Endothelial cell of umbilical vein (primary cell): ENCODE measurements at places on chromosomes 16 and 17.

- H3K36me3 ChIP-seq = no peaks in the 10 kb centered on the region
- H3K4me1 ChIP-seq = peaks cover 3% of the 10 kb centered on the region
- H3K27me3 ChIP-seq = peaks cover 95% of the 10 kb centered on the region
- no peak overlapping the region for H3K4me3 ChIP-seq
- no peak for DNase-seq
Observed at GRCh38 chr17:79803421-79803996, 6.6 kb upstream of the CBX8 start.

GRCh38 chr17:6356562-6356961 lies 78.4 kb downstream of the AIPL1 start:
- DNase-seq = no peak
- H3K4me1 ChIP-seq = no peaks in the 10 kb centered on the region
- no peaks in the 10 kb centered on the region for H3K36me3 ChIP-seq
- H3K4me3 ChIP-seq = no peak overlapping the region

DNA sequence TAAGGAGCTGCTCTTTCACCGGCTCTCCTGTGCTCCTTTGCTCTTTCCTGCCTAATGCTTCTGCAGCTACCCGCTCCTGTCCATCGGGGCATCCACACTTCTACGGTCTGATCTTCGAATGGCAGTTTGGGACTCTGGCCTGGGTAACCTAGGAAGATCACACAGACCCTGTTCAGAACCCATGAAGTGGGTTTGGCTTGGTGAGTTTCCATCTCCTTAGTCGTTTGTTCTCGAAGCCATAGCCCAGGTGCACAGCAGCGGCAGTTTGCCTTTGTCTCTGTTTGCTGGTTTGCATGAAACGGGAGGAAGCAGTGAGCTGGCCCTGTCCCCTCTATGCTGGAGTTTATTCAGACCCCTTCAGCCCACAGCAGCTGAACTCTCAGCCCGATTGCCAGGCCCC lies 29.0 kb downstream of the PSMD7 start:
- no peak overlapping the region for H3K27ac ChIP-seq
- H3K4me1 ChIP-seq = no peaks in the 10 kb centered on the region
- H3K36me3 ChIP-seq = no peaks in the 10 kb centered on the region

DNA sequence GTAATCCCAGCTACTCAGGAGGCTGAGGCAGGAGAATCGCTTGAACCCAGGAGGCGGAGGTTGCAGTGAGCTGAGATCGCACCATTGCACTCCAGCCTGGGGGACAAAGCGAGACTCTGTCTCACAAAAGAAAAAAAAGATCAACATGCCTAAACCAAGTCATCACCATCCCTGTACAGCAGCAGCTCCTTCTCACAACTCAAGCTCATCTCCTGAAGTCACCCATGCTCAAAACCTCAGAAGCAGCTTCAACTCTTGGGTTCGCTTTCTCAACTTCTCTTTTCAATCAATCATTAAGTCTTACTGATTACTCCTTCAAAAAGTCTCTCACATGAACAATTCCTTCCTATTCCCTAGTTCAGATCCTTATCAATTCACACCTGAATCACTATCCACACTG lies 31.3 kb downstream of the PHLPP2 start:
- no peak for DNase-seq
- H3K4me3 ChIP-seq = no peak overlapping the region
- H3K27ac ChIP-seq = no peak overlapping the region
- no peaks in the 10 kb centered on the region for H3K36me3 ChIP-seq
- H3K4me1 ChIP-seq = no peaks in the 10 kb centered on the region

DNA sequence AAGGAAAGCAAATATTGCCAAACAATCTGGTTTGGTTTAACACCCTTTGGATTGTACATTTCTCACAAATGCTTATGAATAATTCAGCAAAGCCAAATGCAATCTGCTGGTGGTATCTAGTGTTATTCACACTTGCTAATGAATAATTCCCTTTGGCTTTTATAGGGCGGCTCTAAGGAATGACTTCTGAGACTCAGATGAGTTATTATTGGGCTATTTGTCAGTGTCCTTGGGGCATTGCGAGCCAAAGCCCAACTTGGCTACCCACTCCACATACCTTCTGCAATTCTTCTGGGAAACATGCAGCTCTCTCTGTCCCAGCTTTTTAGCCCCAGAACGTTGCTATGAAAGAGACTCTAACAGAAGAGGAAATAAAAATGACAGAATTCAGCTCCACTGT lies 41.1 kb downstream of the FTO start:
- no peak for DNase-seq
- peaks cover 11% of the 10 kb centered on the region for H3K4me1 ChIP-seq
- H3K36me3 ChIP-seq = no peaks in the 10 kb centered on the region
- H3K4me3 ChIP-seq = no peak overlapping the region

DNA sequence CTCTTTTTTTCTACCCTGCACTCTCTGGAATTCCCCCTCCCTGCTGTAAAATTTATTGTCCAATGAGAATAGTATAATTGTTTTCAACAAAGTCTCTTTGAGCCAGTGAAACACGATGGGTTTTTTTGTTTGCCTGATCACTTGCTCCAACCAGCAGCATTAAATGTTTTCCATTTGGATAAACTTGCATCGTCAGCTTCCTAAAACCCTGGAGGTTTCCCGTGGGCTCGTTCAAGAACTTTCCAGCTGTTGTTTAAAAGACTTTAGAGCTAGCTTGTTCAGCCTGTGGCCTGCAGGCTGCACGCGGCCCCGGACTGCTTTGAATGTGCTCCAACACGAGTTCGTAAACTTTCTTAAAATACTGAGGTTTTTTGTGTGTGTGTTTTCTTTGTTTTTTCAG lies 14.9 kb downstream of the NAGPA start:
- H3K27ac ChIP-seq = no peak overlapping the region
- no peaks in the 10 kb centered on the region for H3K4me1 ChIP-seq
- no peak overlapping the region for H3K4me3 ChIP-seq
- H3K36me3 ChIP-seq = no peaks in the 10 kb centered on the region
- DNase-seq = no peak
